ENCODE measurements at places on chromosomes 2 and 18.

- no peak for DNase-seq
Measured at GRCh38 chr2:231168460-231169139, 29.8 kb upstream of the ARMC9 start.

- DNase-seq, result no peak
Measured at GRCh38 chr18:55072698-55073097, 113.4 kb upstream of the CCDC68 start.

GRCh38 chr2:210899131-210899530 is 342.7 kb downstream of the CPS1 start:
- DNase-seq, result no peak

GRCh38 chr2:236712304-236712703 is 142.7 kb downstream of the ACKR3 start:
- DNase-seq, result no peak

DNA sequence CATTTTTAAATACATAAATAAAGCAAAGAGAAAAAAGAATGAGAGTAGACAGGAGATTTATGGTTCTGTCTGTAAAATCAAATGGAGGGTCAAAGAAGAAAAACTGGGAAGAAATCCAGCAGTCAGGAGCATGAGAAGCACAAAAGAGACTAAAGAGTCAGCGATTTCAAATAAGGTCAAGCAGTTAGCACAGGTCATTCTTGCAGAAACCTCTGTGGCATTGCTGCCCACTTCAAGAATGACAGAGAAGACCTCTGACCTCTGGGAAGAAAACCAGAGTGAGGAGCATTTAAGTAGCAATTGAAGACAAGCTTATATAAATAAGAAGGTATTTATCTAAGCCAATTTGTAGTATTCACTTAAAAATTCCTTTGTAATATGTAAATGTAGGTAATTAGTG is 172.0 kb upstream of the SPOPL start:
- DNase-seq, result no peak

- no peak for DNase-seq
Measured at GRCh38 chr2:387980-388421, 100.1 kb upstream of the ALKAL2 start.

DNA sequence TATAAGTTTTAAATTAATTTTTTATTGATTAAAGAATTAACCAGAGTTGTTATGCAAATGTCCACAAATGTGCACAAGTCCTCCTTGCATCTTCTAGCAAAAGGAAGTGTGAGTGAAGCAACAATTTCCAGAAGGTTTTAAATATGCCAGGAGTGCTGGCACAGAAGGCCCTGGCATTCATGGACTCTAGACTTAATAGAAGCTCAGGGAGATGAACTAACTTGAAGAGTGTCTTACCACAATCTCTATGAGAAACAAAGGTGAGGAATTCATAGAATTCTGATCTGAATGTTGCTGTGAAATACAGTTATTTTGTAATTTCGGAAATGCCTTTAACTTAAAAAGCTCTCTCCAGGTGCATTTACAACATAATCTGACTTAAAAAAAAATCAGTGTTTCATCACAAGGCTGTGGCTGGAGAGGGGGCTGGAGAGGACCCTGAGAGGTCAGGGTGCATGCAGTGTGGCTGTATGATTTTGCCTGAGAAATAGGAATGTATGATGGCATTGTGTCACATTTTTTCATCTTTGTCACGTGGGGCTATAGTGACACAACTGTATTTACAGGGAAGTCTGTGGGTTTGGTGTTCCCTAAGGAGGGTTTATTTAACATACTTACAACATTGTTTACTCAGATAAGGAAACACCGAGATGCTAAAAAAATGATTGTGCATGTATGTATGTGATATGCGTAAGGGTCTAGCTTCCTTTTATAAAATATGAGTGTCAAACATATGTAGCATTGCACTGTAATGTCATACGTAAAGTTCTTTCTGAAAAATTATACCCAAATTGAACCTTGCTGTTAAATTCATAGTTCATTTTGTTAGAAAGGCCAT is 66.2 kb downstream of the MAP4K4 start:
- no peak for DNase-seq

DNA sequence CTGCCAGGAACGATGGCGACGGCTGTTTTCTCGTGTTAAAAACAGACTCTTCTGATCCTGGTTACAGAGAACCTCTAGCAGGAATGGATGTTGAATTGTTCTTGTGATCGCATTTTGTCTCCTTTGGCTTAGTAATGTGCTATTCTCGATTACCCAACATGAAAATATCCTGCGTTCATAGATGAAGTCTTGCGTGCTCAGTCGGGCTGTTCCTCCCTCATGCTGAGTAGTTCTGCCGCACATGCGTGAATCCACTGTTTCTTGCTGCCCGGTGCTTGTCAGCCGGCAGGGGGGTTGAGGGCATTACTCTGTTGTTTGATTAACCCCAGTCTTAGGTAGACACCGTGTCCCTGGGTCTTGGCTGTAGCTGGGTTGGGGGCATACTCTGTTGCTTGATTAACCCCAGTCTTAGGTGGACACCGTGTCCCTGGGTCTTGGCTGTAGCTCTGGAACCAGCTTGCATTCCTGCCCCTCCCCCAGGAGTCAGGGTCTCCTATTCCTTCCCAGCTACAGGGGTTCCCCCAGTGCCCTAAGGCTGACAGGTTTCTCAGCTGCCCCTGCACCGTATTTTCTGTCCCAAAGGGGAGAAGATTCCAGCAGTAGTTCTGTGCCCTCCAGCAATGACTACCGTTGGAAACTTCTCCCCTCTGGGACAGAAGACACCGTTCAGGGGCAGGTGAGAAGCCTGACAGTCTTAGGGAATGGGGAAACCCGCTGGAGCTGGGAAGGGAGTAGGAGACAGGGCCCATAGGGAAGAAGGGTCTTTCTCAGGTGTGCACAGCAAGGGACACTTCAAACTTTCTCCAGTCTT is 22.1 kb upstream of the ASB1 start:
- no peak for DNase-seq

- DNase-seq, result no peak
Measured at GRCh38 chr2:26576565-26577441, 64.4 kb downstream of the CIB4 start.

DNA sequence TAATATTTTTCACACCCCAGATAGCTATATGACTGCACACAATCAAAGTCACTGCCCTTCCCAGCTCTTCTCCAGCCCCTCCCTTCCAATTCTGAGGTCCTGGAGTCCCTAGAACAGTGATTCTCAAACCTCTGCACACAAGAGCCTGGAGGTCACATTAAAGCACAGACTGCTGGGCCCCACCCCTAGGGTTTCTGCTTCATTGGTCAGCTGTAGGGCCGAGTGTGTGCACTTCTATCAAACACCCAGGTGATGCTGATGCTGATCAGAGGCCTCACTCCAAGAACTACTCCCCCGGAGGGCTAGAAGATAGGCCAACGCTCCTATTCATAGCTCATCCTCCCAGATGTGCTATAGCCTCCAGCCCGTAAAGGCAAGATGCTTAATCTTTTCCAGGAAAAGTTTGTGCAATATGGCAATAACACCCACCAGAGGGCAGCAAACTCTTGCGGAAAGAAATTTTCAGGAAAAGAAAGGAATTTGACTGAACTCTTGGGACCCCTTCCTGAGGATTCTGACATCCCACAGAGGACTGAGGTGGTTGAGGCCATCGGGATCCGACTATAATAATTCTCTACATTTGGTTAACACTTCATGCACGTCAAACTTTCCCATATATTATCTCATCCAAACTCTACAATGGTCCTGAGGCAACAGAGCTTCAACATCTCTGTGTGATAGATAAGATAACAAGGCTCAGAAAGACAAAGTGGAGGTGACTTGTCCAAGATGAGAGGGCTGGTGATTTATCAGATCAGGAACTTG is 194.2 kb upstream of the PKDCC start:
- DNase-seq, result peak; percentile 70

DNA sequence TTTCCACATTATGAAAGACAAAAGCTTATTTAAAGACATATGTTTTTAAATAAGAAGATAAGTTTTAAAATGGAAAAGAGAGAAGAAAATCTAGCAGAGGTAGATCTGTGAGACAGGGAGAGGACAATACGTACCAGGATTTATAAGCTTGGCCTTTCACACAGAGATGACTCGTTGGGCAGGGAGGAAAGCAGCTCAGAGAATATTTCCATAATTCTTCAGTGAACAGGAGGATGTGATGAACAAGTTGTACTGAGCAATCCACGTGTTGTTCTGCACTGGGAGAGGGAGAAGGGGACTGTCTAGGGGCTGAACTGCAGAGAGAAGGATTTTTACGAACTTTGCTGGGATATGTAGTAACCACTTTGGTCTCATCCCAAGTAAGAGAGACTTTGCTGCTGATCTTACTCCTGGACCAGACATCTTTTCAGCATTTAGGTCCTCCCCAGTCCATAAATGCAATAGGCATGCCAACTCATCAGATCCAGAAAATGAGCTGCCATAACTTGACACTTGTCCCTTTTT is 162.5 kb upstream of the SETBP1 start:
- DNase-seq, result no peak

DNA sequence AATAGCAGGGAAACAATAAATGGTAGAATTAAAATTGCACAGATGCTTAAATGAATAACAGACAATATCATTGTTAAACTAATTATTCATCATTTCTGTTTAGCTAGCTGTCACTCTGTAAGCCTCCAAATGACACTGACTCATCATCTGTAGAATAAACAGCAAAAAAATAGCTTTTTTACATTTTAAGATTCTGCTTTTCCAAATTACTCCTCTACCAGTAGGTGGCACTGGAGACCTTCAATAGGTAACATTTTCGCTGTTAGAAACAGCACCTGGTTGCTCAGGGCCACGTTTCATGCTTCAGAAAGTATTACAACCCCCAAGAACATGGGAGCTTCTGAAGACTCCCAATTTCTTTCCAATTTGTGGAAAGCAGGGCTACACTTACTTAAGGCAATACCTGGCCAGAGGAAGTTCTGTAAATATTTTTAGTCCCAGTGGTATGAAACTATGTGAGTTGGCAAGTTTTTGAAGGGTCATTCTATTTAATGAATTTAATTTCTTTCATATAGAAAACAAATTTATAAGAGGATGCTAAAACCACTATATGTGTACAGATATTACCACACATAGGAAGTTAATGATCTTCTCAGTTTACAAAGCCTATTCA is 45.4 kb downstream of the TTN start:
- DNase-seq, result peak; percentile 37

- DNase-seq, result no peak
Measured at GRCh38 chr2:44906972-44907371, 34.5 kb upstream of the SIX3 start.

DNA sequence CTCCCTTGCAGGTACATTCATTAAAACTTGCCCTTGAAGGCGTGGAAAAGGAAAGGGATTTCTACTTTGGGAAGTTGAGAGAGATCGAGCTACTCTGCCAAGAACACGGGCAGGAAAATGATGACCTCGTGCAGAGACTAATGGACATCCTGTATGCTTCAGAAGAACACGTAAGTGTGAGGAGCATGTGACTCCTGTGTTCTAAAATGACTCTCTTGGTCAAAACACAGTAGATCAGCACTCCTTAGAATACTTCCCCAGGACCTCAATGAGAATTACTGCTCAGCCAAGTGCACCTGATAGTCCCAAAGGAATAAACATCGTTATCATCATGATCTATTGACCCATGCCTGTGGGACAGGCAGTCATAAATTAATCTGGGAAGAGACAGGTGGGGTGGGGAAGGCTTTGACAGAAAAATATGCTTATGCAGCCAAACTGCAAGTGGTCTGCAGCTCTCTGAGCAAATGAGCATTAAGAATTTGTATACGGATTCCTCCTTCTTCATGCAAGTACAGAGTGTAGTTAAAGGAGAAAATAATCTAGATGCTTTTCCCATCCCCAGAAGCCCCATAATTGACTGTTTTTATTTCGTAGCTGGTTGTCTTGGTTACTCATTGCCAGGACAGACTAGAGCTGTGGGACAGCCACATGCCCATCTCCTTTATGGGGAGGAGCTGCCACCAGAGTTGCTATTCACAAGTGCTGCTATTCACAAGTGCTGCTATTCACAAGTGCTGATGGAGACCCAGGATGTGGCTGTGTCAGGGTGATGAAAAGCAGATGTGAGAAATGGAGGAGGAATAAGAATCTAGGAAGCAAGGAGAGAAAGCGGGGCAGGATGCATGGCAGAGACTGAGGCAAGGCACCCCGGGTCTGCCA is 91.0 kb downstream of the MAPRE2 start:
- DNase-seq, result no peak

DNA sequence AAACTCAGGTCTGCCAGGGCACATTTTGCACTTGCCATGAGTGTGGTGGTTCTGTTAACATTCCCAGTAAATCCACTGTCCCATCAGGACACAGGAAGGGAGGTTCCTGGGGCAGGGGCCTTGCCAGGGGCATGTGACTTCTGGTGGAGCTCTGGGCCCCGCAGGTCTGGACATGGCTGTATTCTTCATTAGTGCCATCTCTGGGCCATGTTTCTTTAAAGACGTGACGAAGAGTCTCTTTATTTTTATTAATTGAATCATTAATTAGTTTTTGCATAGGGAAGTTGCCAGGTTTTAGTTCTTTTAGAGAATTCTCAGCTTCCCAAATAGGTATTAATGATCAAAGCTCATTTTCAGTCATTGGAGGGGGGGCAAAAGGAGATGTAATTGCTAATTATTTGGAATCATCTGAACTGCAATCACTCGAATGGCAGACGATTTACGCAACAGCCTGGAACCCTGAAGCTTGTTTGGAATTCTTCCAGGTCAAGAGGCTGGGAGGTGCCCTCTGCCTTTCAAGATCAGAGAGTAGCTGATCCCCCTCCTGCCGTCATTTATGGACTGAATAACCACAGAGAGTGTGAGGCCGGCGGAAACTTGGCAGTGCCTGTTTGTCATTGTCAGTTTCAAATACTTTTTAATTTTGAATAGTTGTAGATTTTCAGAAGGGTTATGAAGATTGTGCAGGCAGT is 106.2 kb downstream of the RTP5 start:
- DNase-seq, result no peak

- no peak for DNase-seq
Measured at GRCh38 chr2:112634153-112634873, 11.4 kb upstream of the SLC20A1 start.

DNA sequence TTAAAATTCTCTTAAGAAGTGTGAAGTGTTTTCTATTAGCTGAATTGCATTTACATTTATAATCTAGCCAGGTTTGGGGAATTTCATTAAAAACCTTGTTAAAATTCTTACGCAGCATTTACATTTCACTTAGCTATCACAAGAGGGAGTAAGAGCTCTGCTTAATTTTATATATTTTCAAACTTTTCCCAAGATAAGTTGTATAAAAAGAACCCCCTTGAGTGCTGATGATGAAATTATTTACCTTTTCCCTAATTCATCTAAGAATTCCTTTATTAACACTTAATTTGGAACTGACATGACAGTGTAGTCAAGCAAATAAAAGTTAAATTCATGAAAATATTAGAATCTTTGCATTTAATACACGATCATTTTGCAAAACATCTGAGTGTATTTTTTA is 54.2 kb upstream of the ZSWIM2 start:
- DNase-seq, result no peak

- DNase-seq, result no peak
Measured at GRCh38 chr2:15731213-15731888, 139.7 kb downstream of the DDX1 start.

Measured in nephron progenitor cell (in vitro differentiated cells).